ENCODE measurements at places on chromosomes 2 and 18. TPM values are rescaled to one million over a fixed set of nuclear protein-coding genes. Genes with fewer than 3 reads are reported as not detected.
A peak's percentile ranks its signal among the peaks of the same experiment; 100 is the strongest.

- no peak overlapping the region for H3K4me3 ChIP-seq
- peak; percentile 9 for DNase-seq
- peaks cover 24% of the 10 kb centered on the region for H3K27me3 ChIP-seq
- H3K4me1 ChIP-seq, result no peaks in the 10 kb centered on the region
- H3K36me3 ChIP-seq, result no peaks in the 10 kb centered on the region
Observed at GRCh38 chr2:222142027-222142426, 156.8 kb downstream of the PAX3 start.

DNA sequence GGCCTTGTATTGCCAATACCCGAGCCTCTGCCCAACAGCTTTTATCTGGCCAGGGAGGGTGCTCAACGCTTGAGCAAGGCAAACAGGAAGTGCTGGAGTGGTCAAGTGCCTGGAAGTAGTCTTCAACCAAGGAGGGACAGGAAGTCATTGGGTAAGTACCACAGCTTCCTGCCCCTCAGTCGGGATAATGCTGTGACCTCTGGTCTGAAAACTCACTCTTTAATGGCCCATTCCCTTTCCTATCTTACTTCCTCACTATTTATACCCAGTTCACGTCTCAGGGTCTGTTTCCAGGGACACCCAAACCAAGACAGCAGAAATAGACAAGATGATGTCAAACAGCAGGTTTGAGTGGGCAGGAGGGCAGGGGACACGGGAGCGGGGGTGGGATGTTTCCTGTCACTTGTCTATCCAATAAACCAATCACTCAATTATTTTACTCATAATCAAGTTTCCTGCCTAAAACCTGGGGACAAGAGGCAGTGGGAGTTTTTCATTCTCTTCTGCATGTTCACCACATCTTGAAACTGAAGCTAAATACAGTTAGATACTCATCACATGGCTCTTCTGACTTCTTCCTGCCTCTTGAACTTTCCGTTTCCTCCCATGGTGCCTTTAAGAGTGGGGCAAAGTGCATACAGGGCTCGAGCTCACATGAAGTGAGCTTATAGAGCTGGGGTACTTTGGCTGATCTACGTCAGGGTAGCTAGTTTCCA, 68.9 kb upstream of the CAB39 start:
- H3K27me3 ChIP-seq, result no peaks in the 10 kb centered on the region
- H3K27ac ChIP-seq, result no peak overlapping the region
- no peak overlapping the region for H3K4me3 ChIP-seq
- H3K36me3 ChIP-seq, result no peaks in the 10 kb centered on the region
- H3K4me1 ChIP-seq, result no peaks in the 10 kb centered on the region
- no peak for DNase-seq

- no peaks in the 10 kb centered on the region for H3K27me3 ChIP-seq
- H3K4me3 ChIP-seq, result no peak overlapping the region
- DNase-seq, result peak; percentile 76
- peak overlapping the region; percentile 68 for H3K27ac ChIP-seq
- H3K4me1 ChIP-seq, result peaks cover 16% of the 10 kb centered on the region
Observed at GRCh38 chr2:25521665-25522387, 151.6 kb downstream of the DTNB start.

- no peaks in the 10 kb centered on the region for H3K27me3 ChIP-seq
- H3K4me1 ChIP-seq, result peaks cover 58% of the 10 kb centered on the region
- H3K4me3 ChIP-seq, result peak overlapping the region; percentile 92
- peaks cover 5% of the 10 kb centered on the region for H3K36me3 ChIP-seq
- H3K27ac ChIP-seq, result no peak overlapping the region
Observed at GRCh38 chr2:109129356-109129920, 433 bp downstream of the SH3RF3 start.

GRCh38 chr18:23230686-23231085, 95.4 kb downstream of the CABLES1 start:
- no peak overlapping the region for H3K27ac ChIP-seq
- H3K36me3 ChIP-seq, result peaks cover 17% of the 10 kb centered on the region
- no peak for DNase-seq
- no peak overlapping the region for H3K4me3 ChIP-seq
- peaks cover 10% of the 10 kb centered on the region for H3K4me1 ChIP-seq

DNA sequence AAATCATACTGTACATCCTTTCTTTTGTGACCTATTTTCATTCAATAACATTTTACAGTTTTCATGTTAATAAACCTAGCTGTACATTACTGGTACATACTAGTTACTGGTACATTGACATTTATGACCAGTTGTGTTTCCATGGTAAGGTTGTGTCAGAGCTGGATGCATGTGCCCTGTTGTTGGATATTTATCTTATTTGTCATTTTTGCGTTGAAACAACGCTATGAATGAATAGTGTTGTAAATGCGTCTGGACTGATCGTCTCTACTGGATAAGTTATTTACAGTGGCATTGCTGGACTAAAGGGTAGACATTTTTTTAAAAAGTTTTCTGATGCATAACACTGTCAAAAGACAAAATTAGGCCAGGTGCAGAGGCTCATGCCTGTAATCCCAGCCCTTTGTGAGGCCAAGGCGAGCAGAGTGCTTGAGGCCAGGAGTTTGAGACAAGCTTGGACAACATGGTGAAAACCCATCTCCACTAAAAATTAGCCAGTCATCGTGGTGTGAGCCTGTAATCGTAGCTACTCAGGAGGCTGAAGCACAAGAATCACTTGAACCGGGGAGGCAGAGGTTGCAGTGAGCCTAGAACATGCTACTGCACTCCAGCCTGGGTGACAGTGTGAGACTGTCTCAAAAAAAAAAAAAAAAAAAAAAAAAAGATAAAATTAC, 40.2 kb downstream of the MCFD2 start:
- DNase-seq, result no peak
- peaks cover 7% of the 10 kb centered on the region for H3K36me3 ChIP-seq
- H3K27ac ChIP-seq, result no peak overlapping the region
- H3K27me3 ChIP-seq, result no peaks in the 10 kb centered on the region

DNA sequence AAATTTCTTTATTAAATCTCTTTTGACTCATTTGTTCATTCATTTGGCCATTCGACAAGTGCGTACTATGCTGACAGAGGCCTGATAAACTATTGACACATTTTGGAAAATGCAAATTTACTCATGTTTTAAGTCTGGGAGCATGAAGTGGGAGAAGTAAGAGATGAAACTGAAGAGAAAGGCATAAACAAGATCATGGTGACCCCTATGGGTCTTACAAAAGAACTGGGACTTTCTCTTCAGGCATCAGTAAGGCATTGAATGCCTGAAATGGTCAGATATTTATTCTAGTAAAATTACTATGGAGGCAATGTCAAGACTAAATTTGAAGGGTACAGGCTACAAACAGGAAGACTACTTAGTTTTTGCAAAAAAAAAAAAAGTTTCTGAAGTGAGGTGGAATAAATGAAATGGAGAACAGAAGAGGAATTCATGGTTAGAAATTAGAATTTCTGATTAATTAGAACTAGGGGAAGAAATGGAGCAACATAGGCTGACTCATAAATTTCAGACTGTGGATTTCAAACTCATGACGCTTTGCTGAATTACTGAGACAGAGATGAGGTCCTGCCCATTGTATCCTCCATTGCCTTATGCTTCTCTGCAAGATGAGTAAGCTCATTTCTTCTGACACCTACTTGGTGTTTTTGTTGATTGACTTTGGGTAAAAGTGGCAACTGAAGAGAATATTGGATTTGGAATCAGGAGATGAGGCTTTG, 32.7 kb downstream of the VSNL1 start:
- H3K27me3 ChIP-seq, result no peaks in the 10 kb centered on the region
- peaks cover 9% of the 10 kb centered on the region for H3K4me1 ChIP-seq
- no peak overlapping the region for H3K27ac ChIP-seq
- H3K4me3 ChIP-seq, result no peak overlapping the region
- peak; percentile 51 for DNase-seq

DNA sequence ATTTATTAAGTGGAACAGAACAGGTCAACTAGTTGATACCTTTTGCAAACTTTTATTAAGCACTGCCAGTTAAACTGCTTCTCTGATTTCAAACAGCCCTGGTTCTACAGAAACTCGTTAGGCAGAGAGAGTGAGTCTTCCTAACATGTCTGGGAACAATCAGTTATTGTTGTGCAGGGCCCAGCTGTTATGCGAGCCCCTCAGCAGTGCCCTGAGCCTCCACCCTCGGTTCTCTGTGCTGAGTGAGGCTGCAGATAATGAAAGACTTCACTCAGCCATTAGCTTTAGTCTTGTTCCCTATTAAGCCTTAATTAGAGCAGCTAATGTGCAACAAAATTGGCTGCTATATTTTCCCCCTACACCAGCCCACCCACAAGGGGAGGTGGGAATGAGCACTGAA, 39.6 kb downstream of the KCTD18 start:
- H3K4me1 ChIP-seq, result no peaks in the 10 kb centered on the region
- no peak for DNase-seq
- H3K27me3 ChIP-seq, result no peaks in the 10 kb centered on the region
- H3K27ac ChIP-seq, result no peak overlapping the region
- no peak overlapping the region for H3K4me3 ChIP-seq

DNA sequence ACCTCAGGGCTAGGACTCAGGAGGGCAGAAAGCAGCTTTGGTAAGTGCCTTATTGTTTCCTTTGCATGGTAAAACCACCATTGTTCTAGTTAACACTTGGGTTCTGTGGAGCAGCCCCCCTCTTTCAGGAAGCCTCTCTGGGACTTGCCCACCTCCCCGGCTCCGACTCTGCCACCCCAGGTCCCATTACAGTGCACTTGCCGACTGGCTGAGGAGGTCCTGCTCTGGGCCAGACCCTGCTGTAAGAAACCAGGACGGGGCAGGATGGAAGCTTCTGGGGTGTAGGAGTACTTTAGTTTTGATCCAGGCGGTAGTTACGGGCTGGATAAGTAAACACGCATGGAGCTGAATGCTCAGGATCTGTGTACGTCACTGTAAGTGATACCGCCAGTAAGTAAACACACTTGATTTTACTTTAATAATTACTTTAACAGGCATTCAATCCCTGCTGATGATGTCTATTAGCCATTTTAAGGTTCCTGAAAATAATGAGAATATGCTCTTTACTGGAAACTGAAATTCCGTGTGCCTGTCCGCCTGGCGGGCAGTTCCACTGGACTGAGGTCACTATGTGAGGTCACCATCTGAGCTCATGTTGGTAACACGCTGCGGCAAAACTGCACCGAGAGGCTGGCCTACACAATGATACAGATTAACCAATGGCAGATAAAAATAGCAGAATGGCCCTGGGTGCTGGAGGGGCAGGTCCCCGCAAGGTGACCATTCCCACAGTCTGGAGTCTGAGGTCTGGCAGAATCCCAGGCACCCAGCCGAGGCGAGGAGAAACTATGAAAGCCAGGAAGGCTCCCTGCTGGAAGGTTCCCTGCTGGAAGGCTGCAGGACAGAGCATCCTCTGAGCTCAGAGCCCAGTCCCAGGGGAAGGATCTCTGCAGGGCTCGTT, 25.2 kb downstream of the HS1BP3 start:
- H3K27ac ChIP-seq, result no peak overlapping the region
- peaks cover 4% of the 10 kb centered on the region for H3K4me1 ChIP-seq
- H3K4me3 ChIP-seq, result no peak overlapping the region
- no peaks in the 10 kb centered on the region for H3K27me3 ChIP-seq

DNA sequence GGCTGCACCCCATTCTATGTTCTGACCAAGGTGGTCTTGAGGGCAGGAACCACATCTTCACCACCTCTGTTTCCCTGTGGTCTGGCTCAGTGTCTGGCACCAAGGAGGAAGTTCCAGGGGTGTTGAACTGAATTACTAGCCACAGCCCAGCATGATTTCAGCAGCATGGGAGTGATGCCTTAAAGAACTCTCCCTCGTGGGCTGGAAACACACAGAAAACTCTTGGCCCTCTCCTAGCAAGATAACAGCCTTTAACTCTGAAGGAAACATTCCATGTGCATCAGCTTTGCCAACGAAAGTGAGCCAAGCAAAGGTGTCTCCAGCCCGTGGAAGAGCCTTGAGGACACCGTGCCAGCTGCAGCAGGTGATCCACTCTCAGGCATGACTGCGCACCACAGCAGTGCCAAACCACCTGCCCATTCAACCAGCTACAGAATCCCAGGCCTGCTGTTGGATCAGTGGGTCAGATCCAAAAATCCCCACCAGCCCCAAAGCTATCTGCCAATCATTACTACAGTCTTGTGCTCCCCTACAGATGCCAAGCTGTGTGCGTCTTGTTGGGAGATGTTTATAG, 124.8 kb downstream of the TTC32 start:
- H3K4me1 ChIP-seq, result peaks cover 9% of the 10 kb centered on the region
- H3K36me3 ChIP-seq, result peaks cover 5% of the 10 kb centered on the region
- DNase-seq, result no peak
- no peak overlapping the region for H3K4me3 ChIP-seq
- H3K27me3 ChIP-seq, result peaks cover 17% of the 10 kb centered on the region

DNA sequence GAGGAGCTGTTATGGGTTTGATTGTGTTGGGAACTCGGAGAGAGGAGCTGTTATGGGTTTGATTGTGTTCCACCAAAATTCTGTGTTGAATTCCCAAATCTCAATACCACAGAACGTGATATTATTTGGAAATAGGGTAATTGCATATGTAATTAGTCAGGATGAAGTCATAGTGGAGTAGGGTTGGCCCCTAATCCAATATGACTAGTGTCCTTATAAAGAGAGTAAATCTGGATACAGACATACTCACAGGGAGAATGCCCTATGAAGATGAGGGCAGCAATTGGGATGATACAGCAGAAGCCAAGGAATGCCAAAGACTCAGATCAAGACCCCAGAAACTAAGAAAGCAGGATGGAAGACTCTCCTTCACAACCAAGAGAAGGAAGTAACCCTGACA, 1023.2 kb upstream of the ZEB2 start:
- no peak for DNase-seq
- H3K4me1 ChIP-seq, result no peaks in the 10 kb centered on the region
- H3K27me3 ChIP-seq, result no peaks in the 10 kb centered on the region
- no peaks in the 10 kb centered on the region for H3K36me3 ChIP-seq
- no peak overlapping the region for H3K27ac ChIP-seq
- no peak overlapping the region for H3K4me3 ChIP-seq

The CHRND gene
- not detected for total RNA-seq

The CRYGC gene
- not detected for total RNA-seq

The RAD51AP2 gene
- 0.14 TPM for total RNA-seq

The PRSS56 gene
- total RNA-seq, result not detected

The SCYGR4 gene
- not detected for total RNA-seq
